ENCODE measurements at places on chromosomes 1 and 21.

GRCh38 chr1:77847621-77848080 lies 40.8 kb upstream of the NEXN start:
- no peak for DNase-seq

GRCh38 chr1:200767321-200767720 lies 28.6 kb downstream of the CAMSAP2 start:
- DNase-seq, result no peak

- DNase-seq, result no peak
Measured at GRCh38 chr1:86441581-86441980, 17.6 kb downstream of the CLCA2 start.

GRCh38 chr1:24925963-24926362 lies 4.1 kb downstream of the RUNX3 start:
- no peak for DNase-seq

DNA sequence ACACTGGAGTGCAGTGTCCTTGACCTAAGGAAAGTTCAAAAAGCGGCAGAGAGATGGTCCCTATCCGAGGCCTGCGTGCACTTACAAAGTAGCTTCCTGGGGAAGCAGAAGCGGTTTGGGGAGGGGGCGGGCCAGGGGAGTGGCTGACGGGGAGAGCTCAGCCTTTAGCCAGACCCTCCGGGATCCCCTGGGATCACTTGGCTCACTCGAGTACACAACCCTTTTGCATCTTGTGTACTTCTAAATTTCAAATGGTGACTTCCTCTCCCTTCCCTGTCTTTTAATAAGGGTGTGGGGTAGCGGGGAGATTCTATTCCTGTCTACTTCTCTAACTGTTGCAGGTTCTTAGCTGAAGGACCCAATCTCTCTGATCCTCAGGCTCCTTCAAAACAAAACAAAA lies 18.1 kb upstream of the SNX27 start:
- DNase-seq, result no peak

DNA sequence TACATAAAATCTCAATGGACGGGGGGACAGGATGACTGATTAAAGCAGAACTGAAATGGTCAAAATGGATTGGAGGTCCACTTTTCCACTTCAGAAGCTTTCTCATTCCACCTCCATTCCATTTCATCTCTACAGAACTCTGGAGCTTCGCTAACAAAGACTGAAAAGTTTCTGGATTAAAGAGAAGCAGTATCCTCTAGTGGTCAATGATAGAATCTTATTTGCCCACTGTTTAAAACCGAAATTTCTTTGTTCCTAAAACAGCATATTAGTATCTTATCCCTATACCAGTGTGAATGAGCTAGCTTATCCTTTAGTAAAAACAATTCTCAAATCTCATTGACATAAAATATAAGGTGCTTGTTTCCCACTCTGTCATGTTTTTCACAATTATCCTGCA lies 890.6 kb downstream of the KCNT2 start:
- no peak for DNase-seq

DNA sequence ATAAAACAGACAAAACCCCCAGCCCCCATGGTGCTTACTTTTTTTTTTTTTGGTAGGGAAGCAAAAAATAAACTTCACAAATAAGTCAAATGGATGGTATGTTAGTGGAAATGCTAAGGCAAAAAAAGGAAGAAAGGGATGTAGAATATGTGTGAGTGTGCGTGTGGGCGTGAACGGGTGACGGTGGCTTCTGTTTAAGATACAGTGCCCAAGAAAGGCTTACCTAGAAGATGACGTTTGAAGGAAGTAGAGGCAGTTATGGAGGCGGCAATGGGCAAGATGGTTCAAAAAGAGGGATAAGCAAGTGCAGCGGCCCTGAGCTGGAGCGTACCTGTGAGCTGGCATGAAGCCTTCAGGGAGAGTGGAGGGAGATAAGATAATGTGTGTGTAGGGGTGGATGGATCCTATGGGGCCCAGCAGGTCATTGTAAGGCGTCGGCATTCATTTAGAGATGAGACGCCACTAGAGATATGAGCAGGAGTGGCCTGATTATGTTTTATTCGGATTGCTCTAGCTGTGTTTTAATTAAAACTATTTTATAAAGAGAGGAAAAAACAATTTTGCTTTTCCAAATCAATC lies 19.9 kb downstream of the LEPR start:
- no peak for DNase-seq

- no peak for DNase-seq
Measured at GRCh38 chr1:101924700-101925099, 72.0 kb downstream of the OLFM3 start.

- no peak for DNase-seq
Measured at GRCh38 chr1:77991638-77992037, 12.8 kb upstream of the FUBP1 start.

GRCh38 chr1:18606443-18607288 lies 24.0 kb upstream of the PAX7 start:
- DNase-seq, result no peak

DNA sequence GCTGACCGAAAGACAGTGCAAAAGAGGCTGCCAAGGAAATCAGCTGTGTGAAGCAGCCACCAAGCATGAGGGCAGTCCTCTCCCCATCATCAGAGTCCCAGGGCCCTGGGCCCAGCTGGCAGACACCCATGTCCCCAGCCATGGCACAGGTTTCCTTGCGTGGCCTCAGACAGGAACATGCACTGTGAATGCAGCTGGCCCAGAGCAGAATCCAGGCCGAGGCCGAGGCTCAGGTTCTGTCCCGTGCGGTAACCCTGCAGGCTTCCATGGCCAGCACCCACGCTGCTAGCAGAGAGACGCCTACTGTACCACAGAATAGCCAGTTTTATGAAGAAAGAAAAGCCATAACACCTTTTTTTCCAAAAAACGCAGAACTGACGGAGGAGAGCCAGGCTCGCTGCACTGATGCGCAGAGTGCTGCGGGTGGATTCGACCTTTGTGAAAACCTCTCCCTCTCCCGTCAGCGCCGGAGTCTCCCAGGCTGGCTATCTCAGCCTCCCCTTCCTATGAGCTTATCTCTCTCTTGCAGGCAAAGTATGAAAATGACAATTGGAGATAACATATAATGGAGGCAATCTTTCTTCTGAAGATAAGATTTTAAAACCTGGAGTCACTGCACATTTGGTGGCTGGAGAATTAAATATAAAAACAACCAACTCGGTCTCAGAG lies 106.6 kb downstream of the NPHP4 start:
- DNase-seq, result no peak

GRCh38 chr1:26285366-26286063 lies 5.6 kb downstream of the SH3BGRL3 start:
- DNase-seq, result no peak

DNA sequence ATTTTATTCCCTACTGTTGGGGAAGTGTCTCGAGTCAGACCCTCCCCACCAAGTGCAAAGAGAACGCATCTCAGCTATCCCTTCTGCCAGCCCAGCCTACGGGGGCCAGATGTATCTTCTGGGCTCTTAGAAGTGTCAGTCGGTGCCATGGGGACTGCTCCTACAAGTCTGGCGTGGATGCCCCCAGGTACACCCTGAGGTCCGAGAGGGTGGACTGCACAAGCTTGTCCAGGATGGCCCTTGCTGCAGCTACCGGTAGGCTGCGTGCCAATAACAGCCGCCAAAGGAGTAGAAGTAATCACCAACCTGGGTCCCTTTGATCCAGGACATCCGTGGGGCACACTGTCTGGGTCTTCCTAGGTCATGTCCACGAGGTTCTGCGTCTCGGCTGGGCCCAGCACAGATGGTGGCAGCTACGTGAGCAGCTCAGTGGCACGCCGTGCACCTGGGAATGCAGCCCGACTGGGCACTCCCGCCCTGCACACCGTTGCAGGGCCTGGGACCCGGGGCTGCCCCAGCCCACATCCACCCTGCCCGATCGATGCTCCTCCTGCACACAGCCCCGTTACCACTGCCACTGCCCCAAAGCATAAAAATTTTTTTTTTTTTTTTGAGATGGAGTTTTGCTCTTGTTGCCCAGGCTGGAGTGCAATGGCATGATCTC lies 8.8 kb upstream of the SSU72 start:
- DNase-seq, result no peak

DNA sequence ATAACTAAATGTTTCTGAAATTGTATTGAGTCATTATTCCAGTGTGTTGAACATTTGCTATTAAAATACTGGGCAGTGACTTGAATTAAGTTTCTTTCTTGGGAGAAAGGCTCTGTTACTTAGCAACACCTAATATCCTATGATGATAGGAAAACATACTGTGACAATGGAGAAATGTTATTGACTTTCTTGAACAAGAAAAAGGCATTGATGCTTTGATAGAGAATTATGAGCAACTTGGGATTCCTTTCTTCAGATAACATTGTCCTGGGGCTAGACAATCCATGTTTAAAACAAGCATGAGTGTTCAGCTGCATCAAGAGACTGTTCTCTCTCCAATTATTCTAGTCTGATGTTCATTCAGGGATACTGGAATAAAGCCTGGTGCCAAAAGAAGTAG lies 215.9 kb upstream of the L1TD1 start:
- no peak for DNase-seq

DNA sequence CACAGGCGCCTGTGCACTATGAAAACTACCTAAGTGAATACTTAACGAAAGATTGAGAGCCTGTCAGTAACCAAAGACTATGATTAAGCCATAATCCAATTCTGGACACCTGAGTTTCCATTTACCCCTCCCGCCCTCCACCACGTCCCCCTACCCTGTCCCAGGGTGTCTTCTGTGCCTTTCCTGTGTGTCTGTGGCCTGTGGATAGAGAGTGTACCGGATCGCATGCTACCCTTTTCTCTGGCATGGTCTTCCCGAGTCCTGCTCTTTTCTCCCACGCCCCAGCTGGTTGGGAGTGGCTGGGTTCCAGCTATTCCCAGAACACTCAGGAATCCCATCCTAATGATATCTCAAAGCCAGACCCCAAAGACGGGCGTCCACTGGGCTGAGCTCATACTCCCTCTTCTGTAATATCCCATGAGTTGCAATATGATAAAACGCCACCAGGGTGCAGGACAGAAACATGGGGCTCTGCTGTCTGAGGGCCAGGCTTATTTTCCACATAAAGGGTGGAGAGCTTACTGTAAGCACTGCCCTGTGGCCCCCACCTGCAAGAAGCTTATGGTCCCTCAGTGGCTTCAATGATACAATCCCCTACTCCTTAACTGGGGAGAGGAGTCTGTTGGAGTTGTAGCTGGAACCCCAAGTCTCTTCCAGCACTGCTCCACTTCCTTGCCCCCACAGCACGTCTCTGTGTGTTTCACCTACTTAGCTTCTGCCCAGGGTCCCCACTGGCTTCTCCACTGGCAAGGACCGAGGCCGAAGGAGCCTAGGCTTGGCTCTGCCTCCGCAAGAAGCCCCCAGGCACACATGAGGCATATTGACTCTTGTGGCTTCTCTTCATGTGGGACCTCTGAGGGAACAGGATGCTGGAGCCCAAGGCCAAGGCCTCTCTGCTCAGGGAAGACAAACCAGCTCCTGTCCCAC lies 17.6 kb upstream of the ALX3 start:
- DNase-seq, result no peak

- no peak for DNase-seq
Measured at GRCh38 chr1:155170806-155171205, 2.3 kb downstream of the KRTCAP2 start.

DNA sequence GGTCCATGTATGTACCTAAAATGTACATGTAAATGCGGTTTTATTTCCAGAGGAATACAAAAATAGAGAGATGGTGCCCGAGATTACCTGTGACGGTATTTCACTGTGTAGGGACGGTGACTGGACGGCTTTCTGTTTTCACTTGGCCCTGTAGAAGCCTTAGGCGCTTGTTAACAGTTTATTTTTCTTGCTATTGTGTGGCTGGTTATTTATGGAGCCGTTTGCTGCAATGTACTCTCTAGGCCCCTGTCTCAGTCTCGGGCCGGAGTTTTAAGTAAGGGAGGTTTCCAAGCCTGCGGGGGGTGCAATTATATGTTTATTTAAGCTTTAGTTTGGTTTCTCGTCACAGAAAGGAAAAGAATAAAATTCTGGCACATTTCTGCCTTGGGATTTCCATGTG lies 413 bp downstream of the EFCAB7 start:
- no peak for DNase-seq

GRCh38 chr21:41188486-41189149 lies 20.7 kb downstream of the BACE2 start:
- no peak for DNase-seq

All from stimulated activated CD4-positive, alpha-beta T cell treated with anti-CD3 and anti-CD28 coated beads, Interleukin-12 subunit alpha, Interleukin-12 subunit beta, amount 100 ng/mL, for 24 hours (primary cell).